ENCODE measurements at places on chromosomes 6 and 20.

DNA sequence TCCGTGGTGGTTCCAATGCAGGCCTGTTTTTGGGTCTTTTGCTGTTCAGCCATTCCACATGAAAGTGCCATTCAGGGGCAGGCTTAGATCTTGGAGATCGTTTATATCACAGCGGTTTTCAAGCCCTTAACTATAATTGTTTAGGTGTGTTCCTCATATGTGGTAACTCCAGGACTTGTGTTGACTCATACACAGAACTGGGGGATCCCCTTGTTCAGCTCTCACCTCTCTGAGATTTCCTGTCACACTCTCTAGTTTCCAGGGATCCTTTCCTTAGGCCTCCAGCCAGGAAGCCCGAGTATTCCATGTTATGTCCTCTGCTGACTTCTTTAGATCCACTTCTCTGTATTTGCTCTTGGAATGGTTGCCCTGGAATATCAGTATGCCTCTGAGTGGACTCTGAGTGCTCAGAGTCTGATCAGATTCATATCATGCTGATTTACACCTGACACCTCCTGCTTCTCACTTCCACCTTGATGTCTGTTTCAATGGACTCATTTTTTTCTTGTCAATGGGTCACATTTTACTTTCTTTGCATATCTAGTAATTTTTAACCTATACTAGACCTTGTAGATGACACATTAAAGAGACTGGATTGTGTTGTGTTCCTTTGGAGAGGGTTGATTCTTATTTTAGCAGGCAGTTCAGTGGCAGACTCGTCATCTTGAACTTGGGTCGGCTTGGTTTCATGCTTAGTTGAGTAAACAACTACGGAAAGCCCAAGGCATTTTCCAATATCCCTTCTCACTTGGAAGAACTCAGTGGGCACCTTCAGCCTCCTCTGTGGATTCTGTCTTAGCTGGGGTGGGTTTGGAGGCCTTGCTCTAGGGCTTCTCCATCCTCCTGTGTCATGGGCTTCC is 13.1 kb downstream of the NTSR1 start:
- DNase-seq: no peak

DNA sequence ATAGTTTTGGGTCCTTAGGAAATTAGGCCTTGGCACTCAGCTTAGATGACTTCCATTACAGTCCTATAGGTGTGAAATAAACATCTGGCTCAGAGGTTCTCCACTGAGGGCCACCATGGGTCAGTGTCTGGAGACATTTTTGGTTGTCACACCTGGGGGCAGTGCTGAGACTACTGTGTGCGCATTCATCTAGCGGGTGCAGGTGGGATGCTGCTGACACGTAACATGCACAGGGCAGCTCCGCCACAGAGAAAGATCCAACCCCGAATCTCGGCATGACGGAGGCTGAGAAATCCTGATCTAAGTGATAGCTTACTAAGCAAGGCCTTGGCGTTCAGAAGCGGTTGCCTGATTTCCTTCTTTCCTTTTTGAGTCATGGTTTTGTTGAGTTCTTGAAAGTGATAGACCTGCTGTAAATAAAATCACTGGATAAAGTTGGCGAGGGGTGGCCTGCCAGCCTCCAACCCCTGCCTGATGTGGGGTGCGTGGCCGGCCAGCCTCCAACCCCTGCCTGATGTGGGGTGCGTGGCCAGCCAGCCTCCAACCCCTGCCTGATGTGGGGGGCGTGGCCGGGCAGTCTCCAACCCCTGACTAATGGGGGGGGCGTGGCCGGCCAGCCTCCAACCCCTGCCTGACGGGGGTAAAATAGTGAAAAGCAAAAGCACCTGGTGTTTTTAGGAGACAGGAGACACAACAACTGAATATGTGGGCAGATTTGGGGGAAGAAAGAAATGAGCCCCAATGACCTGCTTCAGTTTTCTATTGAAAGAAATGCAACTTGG is 158.1 kb downstream of the CDH26 start:
- DNase-seq: no peak

DNA sequence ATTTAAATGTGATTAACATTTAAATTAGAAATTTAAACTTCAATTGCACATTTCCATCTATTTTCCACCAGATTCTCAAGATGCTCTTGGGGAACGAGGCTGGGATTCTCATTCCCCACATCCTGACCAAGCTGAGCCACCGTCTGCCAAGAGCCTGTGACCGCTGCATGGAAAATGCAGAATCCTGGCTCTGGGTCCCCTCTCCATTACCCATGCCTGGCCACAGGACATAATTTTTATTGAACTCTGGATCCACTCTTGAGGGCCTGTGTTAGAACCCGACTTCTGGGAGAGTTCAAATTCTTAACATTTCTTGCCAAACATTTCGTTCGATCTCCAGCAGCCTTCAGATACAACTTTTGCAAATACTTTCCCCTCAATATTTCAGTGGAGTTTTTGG is 201.6 kb upstream of the SNX9 start:
- DNase-seq: no peak

DNA sequence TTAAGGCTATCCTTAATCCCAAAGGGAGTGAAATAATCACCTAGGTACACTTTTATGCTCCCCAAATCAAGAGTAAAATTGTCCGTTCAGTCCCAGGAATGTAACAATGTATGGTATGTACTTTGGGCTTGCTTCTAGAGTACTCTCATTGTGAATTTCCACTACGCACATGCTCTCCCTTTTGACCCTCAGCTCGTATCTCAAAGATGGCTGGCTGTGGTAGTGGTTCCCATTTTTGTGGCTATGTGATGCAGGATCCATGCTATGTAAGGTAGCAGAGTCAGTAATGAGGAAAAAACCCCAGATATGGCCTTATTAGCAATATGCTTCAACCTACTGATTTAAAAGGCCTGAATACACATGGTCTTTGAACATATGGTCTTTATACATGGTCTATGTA is 133.7 kb downstream of the DST start:
- no peak for DNase-seq

- no peak for DNase-seq
Measured at GRCh38 chr6:128131566-128131965, 230.7 kb upstream of the THEMIS start.

DNA sequence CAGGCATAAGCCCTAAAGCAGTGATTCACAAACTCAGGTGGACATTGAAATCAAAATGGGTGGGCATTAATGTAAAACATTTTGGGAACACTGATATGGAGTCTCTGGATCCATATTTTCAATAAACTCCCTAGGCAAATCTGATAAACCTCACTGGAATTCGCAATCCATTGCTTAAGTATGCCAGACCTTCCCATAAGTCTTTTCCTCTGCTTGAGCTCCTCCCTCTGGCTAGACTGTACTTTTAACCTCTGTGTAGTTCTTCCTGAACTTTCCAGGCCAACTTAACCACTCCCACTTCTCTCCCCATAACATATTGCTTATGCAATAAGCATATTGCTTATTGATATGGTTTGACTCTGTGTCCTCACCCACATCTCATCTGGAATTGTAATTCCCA is 629.7 kb upstream of the IMPG1 start:
- no peak for DNase-seq

DNA sequence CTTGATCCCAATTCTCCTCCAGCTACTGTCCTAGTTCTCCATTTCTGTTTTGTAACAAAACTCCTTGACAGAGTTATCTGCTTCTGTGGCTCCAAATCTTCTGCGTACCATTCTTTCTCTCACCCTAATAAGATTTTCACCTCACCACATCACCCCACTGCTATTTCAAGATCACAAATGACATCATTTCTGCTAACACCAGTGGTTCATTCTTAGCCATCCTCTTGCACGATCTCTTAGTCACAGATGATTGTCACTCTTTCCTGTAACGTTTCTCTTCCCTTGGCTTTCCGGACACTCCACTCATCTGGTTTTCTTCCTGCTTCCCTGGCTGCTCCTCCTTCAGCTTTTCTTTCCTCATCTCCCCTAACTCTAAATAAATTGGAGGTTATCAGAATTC is 56.8 kb upstream of the FABP7 start:
- no peak for DNase-seq

DNA sequence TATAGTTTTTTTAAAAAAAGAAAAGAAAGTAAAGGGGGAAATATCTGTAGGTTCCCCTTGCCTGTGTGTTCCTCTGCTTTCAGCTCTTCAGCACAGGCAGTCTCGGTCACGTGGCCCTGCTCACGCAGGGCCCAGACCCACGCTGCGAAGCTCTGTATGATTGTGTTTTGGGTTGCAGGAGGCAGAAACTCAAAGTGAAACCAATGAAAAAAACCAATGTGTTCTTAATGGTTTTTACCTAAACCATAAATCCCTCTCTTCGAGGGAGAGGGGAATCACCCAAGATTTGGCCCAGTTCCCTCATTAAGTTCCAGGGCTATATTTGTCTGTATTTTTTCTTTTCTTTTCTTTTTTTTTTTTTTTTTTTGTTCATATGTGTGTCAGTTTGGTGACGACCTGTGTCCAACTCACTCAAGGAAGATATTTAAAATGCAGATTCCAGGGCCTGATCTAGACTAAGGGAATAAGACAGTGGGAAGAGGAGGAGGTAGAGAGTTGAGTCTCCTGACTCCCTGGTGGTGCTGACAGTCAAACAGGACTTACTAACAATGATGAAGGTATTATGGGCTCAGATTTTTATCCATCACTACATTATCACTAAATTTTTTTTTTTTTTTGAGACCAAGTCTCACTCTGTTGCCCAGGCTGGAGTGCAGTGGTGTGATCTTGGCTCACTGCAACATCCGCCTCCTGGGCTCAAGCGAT is 33.8 kb upstream of the RREB1 start:
- DNase-seq: no peak

DNA sequence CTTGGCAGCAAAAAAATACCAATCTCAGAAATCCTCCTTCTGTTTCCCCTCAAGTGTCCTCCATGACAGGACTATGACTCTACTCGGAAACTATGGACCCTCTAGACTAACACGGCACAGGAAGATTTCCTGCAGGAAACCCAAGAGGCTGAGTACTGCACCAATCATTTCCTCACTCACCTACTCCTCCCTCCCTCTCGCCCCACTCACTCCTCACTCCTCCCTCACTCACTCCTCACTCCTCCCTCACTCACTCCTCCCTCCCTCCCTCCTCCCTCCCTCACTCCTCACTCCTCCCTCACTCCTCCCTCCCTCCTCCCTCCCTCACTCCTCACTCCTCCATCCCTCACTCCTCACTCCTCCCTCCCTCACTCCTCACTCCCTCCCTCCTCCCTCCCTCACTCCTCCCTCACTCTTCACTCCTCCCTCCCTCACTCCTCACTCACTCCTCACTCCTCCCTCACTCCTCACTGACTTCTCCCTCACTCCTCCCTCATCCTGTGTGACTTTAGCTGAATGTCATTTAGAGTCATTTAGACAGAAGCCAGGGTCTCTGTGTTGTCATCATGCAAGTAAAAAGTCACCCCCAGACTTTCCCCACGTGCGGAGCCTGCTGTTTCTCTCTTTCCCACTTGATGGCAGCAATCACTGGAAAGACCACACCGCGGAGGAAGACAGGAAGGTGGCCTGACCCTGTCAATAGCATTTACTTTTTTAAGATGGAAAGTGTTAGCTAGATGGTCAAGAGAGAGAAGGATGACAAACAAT is 226.8 kb upstream of the PDE10A start:
- no peak for DNase-seq
